ENCODE measurements at places on chromosomes 2 and 18. TPM values are rescaled to one million over a fixed set of nuclear protein-coding genes. Genes with fewer than 3 reads are reported as not detected.
A peak's percentile ranks its signal among the peaks of the same experiment; 100 is the strongest.

DNA sequence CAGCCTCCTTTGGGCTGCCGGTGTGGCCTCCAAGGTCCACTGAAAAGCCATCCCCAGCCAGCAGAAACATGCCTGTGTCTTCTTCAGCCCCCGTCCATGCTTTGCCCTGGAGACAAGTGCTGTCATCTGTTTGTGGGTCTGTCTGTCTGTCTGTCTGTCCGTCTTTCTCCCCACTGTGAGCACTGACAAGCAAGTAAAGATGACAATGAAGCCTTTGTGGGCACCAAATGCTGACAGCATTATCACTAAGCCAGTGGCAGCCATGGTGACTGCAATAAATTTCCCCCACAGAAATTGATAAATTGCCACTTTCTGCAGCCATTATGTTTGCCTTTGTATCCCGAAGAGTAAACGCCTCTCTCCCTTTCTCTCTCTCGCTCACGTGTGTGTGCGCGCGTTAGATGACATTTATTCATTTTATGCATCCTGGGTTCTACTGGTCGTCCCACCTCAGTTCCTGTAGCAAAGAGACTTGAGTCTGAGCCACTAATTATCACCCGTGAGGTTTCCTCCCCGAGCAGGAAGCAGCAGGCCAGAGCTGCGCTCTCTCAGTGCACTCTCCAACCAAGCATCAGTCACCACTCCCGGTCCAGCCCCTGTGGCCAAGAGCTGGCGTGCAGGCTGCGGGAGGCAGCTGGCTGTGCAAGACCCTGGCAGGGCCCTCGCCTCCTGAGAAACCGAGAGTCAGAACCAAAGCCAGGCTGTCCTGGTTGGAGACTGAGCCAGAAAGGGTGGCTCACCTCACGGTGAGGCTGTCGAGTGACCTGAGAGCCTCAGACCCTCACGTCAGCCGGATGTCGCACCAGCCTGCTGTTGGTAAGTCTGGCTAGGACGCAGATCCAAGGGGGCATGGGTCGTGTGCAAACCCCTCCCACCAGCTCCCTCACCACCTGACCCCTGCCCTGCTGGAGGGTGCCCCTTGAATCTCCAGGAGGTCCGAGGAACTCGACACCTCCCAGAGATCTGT lies 6.9 kb downstream of the STEAP3 start:
- H3K27me3 ChIP-seq, result no peaks in the 10 kb centered on the region
- H3K4me1 ChIP-seq, result no peaks in the 10 kb centered on the region
- no peak overlapping the region for H3K4me3 ChIP-seq
- H3K36me3 ChIP-seq, result no peaks in the 10 kb centered on the region

GRCh38 chr18:48003426-48004349 lies 73.2 kb upstream of the SMAD2 start:
- H3K36me3 ChIP-seq, result no peaks in the 10 kb centered on the region
- peaks cover 12% of the 10 kb centered on the region for H3K27me3 ChIP-seq
- peak overlapping the region; percentile 13 for H3K27ac ChIP-seq
- H3K4me3 ChIP-seq, result no peak overlapping the region

GRCh38 chr2:122780251-122780650 lies 1024.8 kb downstream of the TSN start:
- no peaks in the 10 kb centered on the region for H3K4me1 ChIP-seq
- no peak overlapping the region for H3K4me3 ChIP-seq
- H3K27ac ChIP-seq, result no peak overlapping the region
- H3K27me3 ChIP-seq, result no peaks in the 10 kb centered on the region

DNA sequence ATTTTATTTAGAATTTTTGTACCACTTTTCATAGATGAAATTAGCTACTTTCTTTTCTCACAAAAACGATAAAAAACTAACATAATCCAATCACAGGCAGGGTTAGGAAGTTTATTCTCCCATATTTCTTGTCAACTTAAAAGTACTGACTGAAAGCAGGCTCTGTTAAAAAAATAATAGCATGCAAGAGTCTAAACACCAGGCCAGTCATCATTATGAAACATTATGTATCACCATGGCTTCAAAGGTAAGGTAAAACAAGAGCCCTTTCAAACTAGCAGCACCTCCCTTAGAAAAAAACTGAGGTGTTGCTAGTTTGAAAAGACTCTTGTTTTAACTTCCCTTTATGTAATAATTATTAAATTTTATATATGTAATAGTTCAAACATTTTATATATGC lies 848.0 kb downstream of the RNF144A start:
- no peaks in the 10 kb centered on the region for H3K36me3 ChIP-seq
- H3K27me3 ChIP-seq, result no peaks in the 10 kb centered on the region
- H3K27ac ChIP-seq, result no peak overlapping the region
- H3K4me1 ChIP-seq, result no peaks in the 10 kb centered on the region

GRCh38 chr2:69977906-69978482 lies 16.6 kb upstream of the ASPRV1 start:
- H3K4me3 ChIP-seq, result no peak overlapping the region
- H3K36me3 ChIP-seq, result no peaks in the 10 kb centered on the region
- DNase-seq, result no peak
- no peaks in the 10 kb centered on the region for H3K27me3 ChIP-seq
- H3K27ac ChIP-seq, result peak overlapping the region; percentile 93
- no peaks in the 10 kb centered on the region for H3K4me1 ChIP-seq

DNA sequence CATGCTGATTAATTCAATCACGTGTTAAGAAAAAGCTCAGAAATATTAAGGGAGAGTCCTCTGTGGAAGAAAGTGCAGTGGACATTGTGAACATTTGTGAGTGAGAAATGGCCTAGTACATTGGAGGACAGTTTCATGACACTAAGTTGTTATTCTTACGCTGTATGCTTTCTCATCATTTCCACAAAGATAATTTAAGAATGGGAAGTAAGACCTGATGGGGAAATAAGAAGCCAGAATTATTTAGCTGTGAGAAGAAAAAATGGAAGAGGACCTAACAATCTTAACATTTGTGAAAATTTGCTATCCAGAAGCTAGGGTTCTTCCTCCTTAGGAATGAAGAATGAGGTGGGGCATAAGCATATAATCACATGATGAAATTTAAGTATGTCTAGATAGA lies 15.2 kb upstream of the RAPH1 start:
- no peak overlapping the region for H3K4me3 ChIP-seq
- H3K27me3 ChIP-seq, result no peaks in the 10 kb centered on the region
- no peak overlapping the region for H3K27ac ChIP-seq
- no peaks in the 10 kb centered on the region for H3K36me3 ChIP-seq
- H3K4me1 ChIP-seq, result peaks cover 4% of the 10 kb centered on the region
- DNase-seq, result no peak

DNA sequence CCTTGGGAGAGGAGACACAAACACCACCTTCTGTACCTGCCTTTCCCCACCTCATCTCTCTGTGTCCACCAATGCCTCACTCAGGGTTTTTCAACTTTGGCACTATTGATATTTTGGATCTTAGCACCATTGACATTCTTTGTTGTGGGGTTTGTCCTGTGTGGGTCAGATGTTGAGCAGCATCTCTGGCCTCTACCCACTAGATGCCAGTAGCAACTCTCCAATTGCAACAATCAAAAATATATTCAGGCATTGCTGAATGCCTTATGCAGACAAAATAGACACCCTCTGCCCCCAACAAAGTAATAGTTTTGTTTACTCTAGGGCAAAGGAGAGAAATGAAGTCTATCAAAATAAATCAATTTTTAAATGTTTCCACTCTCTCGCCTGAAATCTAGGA lies 1384.3 kb upstream of the NXPH2 start:
- H3K27ac ChIP-seq, result no peak overlapping the region
- H3K4me3 ChIP-seq, result no peak overlapping the region
- H3K36me3 ChIP-seq, result no peaks in the 10 kb centered on the region
- H3K4me1 ChIP-seq, result no peaks in the 10 kb centered on the region
- no peaks in the 10 kb centered on the region for H3K27me3 ChIP-seq
- DNase-seq, result no peak

DNA sequence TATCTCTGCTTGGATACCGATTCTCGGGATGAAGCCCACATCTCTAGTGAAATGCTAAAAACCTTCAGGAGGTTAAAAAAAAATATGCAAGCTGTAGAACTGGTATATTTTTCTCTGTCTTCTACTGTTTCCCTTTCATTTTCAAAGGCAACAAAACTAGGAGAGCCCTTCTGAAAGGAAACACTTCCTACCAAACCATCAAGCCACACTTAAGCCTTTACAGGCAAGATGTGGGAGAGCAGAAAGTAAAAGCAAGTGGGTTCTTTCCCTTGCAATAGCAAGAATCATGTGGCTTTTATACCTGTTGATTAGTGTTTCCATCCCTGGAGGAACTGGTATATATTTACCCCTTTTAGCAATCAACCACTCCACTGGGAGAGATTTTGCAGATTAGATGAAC lies 147.9 kb upstream of the ACAA2 start:
- H3K36me3 ChIP-seq, result no peaks in the 10 kb centered on the region
- H3K27me3 ChIP-seq, result no peaks in the 10 kb centered on the region
- H3K27ac ChIP-seq, result no peak overlapping the region
- DNase-seq, result no peak
- H3K4me1 ChIP-seq, result no peaks in the 10 kb centered on the region

GRCh38 chr2:8544786-8545694 lies 136.8 kb upstream of the ID2 start:
- H3K36me3 ChIP-seq, result no peaks in the 10 kb centered on the region
- DNase-seq, result peak; percentile 92
- no peak overlapping the region for H3K4me3 ChIP-seq
- peaks cover 19% of the 10 kb centered on the region for H3K4me1 ChIP-seq

- peak within 1 kb of the TSS; percentile 70 for H3K27ac ChIP-seq
- H3K36me3 ChIP-seq, result no peaks in the 10 kb centered on the region
- peak within 1 kb of the TSS; percentile 70 for H3K4me3 ChIP-seq
- peaks cover 10% of the 10 kb centered on the region for H3K4me1 ChIP-seq
- peaks cover 18% of the 10 kb centered on the region for H3K27me3 ChIP-seq
Measured at GRCh38 chr18:6414723-6415417, at the start of gene L3MBTL4. Gene L3MBTL4 (minus strand): TSS chr18:6414911. CDS start chr18:6311625, 103,286 bp downstream.

GRCh38 chr18:9950289-9951016 lies 36.6 kb downstream of the VAPA start:
- H3K4me3 ChIP-seq, result no peak overlapping the region
- peak overlapping the region; percentile 43 for H3K27ac ChIP-seq
- no peak for DNase-seq

DNA sequence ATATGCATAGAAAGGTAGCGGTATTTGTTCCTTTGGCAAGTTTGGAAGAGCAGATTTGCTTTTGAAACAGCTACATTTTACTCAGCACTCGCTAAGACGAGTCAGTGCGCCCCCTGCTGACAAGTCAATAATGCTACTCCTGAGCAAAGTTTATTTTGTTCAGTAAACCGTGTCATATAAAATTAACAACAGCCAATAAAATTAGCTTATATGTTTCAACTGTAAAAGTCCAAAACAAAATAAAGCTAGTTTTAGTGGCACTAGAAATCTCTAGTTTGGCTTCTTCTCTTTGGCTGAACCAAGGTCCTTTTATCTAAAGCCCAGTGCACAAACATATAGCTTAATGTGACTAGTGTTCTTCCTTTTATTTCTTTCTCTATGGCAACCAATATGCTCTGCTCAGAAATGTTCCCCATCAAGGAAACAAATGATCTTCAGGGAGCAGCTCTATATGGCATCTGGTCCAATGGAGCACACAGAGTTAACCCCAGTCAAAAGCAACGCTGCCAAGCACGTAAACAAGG lies 4.2 kb upstream of the POU3F3 start:
- peaks cover 5% of the 10 kb centered on the region for H3K4me1 ChIP-seq
- no peak overlapping the region for H3K4me3 ChIP-seq
- DNase-seq, result peak; percentile 60
- peaks cover 93% of the 10 kb centered on the region for H3K27me3 ChIP-seq
- H3K36me3 ChIP-seq, result no peaks in the 10 kb centered on the region
- no peak overlapping the region for H3K27ac ChIP-seq

DNA sequence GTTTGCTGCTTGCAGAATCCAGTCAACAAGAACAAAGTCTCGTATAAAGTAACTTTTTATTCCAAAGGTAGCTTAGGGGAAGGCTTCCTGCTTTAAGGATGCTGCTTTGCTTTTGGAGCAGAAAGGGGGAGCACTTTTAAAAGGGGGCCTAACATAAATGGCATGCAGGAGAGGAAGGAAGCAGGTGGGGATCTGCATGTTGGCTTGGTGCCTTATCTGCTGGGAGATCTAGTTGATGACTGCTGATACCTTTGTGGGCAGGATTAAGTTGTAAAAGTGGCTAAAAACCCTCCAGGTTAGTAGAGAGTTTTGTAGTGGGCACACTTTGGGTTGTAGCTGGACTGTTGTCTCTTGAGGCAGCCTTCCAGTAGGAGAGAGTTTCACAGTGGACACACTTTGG lies 22.5 kb downstream of the UBR3 start:
- no peaks in the 10 kb centered on the region for H3K27me3 ChIP-seq
- peaks cover 20% of the 10 kb centered on the region for H3K4me1 ChIP-seq
- no peak for DNase-seq
- H3K36me3 ChIP-seq, result no peaks in the 10 kb centered on the region

- H3K36me3 ChIP-seq, result no peaks in the 10 kb centered on the region
- no peak overlapping the region for H3K27ac ChIP-seq
- H3K27me3 ChIP-seq, result no peaks in the 10 kb centered on the region
- H3K4me3 ChIP-seq, result no peak overlapping the region
Measured at GRCh38 chr2:199488772-199489400, 31.1 kb upstream of the SATB2 start.

DNA sequence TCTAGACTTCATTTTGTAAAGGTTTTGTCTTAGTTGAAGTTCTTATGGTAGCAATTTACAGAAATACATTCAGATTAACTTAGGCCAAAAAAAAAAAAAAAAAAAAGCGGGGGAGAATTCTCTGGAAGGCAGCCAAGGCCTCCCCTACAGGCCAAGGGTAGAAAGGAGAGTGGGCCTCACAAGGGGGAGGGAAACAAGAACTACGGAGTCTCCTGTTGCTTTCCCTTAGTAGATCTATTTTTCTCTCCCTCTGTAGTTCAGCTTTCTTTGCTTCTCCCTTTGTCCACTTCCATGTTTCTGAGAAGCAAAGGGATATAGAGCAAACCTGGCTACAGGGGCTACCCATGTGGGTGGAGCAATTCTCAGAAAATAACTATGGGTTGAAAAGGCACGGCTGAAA lies 2.4 kb upstream of the STK11IP start:
- H3K36me3 ChIP-seq, result no peaks in the 10 kb centered on the region
- H3K4me3 ChIP-seq, result no peak overlapping the region
- H3K4me1 ChIP-seq, result peaks cover 8% of the 10 kb centered on the region
- H3K27me3 ChIP-seq, result no peaks in the 10 kb centered on the region
- no peak overlapping the region for H3K27ac ChIP-seq
- peak; percentile 53 for DNase-seq

Gene MEP1B
- not detected for total RNA-seq

Gene RBKS
- total RNA-seq, result 4.0 TPM

Gene DYSF
- 71.4 TPM for total RNA-seq

Gene VWC2L
- total RNA-seq, result not detected

Gene RGPD4
- not detected for total RNA-seq

Gene DOK6
- total RNA-seq, result 2.9 TPM

Gene SGO2
- 7.2 TPM for total RNA-seq

Gene C1QL2
- total RNA-seq, result not detected

Measured in left lung (tissue), 14 donors.